Glutamatergic neuron (in vitro differentiated cells): ENCODE measurements at places on chromosomes 7 and 10.
A peak's percentile ranks its signal among the peaks of the same experiment; 100 is the strongest.

GRCh38 chr10:114575417-114576131, 82.5 kb downstream of the ABLIM1 start:
- no peak for DNase-seq

GRCh38 chr10:129658376-129659072, 191.5 kb downstream of the MGMT start:
- no peak for DNase-seq

GRCh38 chr10:62738916-62739315, 65.6 kb upstream of the ADO start:
- no peak for DNase-seq

DNA sequence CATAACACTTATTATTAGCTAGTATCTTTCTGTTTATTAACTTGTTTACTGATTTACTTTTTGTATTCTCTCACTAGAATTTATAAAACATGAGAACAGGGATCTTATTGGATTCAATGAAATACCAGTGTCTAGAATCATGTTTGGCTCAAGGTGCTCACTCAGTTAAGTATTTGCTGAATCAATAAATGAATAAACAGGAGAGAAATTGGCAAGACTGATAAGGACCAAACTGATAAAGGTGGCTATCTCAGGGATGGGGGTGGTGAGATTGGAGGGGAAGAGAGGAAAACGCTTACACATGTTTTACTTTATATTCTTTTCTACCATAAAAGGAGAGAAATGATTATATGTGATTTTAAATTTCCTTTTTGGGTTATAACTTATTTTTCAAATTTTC, 43.3 kb upstream of the CCDC6 start:
- no peak for DNase-seq

DNA sequence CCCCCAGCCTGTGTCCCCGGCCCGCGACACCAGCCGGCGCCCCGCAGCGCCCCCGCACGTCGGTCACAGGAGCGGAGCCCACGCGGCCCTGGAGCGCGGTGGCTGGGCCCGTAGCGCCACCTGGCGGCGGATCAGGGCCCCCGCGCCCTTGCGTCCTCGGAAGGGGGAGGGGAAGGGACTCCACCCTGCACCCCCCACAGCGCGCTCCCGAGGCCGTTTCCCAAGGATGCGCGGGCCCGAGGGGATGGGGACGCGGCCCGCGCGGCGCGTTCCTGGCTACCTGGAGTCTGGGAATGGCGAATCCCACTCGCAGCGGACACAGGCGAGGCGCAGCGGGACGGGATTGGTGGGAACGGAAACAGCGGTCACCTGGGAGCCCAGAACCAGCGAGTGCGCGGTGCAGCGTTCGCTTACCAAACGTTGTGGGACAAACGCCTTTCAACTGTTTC, 23.8 kb upstream of the MKI67 start:
- DNase-seq = peak; percentile 86

- no peak for DNase-seq
These were observed 162.6 kb downstream of the KLF6 start for GRCh38 chr10:3622427-3622826.

DNA sequence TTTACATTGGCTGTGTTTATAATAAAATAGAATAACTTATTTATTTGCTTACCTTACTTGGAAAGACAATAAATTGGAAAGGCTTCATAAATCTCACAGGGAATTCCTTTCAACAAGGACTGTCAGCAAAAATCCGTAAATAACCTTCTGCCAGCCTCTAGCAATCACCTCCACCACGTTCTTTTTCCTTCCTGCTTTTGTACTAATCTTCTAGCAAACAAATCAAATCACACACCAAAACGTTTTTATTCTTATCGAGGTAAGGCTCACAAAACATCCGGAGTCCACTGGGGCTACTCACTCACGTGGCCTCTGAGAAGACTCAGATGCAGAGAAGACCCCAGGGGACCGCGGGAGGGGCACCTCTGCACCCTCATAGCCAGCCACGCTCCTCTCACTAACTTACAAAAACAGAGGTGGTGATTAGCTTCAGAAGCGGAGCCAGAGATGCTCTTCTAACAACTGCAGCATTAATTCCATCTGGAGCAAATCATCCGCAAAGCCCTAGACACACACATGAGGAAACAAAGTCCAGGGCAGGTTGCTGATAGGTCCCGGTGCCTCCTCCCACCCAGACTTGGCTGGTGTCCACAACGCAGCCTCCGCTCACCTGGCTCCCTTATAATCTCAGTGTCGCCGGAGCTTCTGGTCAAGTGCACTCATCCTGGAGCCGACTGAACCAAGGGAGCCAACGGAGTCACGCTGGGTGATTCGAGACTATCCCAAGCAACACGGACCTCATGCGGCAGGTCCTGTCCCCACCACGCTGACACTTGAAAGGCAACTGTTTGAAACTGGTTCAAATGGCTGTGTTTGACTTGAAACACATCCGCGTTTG, 22.5 kb downstream of the CTBP2 start:
- DNase-seq = no peak

- DNase-seq = no peak
These were observed 66.3 kb downstream of the KMT2C start for GRCh38 chr7:152369518-152369917.

DNA sequence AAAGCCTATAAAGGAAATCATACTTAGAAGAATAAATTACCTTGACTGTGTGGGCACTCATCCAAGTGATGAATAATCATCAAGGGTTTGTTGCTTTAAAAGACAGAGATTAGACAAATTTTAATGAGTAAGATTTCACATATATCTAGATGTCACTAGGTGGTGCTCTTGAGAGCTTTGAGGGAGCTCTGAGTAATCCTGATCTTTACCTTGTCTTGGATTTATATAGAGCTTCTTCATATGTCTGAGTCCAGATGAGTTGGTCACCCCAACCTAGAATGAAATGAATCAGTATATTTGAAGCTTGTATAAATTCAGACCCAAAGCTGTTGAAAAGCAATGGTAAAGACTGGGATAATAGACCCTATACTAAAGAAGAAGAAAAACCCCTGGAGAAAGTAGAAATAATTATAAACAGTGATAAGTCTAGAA, 3.7 kb downstream of the AGR2 start:
- DNase-seq = no peak

- no peak for DNase-seq
These were observed 224.7 kb upstream of the SH2B2 start for GRCh38 chr7:102061981-102062390.

DNA sequence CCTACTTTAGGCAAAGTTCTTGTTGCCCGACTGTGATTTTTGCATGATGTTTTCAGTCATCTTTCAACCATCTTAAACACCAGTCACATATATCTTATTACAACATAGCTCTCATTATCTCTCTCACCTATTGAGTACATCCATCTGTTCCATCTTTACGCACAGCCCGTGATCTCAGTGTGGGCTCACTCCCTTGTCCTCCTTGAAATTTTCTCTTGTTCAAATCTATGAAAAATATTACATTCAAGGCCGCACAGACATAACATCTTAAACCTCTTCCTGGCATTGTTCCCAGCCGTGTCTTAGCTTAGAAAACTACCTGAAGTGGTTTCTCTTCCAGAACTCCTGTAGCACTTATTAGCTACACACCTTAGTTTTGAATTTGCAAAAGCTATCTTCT, 32.6 kb downstream of the NET1 start:
- DNase-seq = no peak

- no peak for DNase-seq
These were observed 12.1 kb downstream of the TMEM236 start for GRCh38 chr10:17764142-17764541.

DNA sequence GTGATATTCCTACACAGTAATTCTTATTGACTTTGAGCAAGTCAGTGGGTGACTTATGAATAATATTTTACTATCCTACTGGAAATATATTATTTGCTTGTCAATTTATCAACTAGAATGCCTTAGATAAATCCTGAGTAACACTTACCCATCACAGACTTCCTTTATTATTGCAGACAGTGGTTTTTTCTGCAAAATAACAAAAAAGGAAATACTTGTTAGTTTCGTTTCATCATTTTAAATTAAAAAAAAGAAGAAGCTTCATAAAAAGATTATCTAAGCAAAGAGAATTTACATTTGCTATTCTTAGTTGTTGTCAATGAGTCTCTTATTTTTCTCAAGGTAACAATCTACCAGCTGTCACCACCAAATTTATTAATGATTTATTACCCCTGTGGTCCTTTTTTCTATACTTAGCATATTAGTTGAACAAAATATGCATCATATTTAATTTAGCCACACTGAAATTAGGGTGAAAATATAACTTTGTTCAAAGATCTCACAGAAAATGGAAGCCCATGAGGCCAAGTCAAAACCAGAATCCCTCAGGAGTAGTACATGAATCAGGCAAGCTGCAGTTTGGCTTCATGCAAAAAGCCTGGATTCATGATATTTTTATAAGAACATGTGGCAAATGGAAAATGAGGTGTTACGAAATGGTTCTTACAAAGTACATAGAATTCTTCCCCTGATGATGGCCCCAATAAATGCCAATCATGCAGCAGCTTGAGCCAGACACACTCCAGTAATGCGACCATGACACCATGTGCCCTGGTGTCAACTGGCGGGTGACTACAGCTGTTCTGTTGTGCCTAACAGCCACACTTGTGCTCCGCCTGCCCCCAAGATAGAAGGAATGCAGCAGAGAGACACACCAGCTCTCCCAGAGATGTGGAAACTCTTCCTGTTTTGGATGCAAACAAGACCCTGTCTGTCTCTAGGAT, 132.6 kb downstream of the ELMO1 start:
- DNase-seq = no peak

GRCh38 chr7:36514289-36515243, 124.9 kb downstream of the ANLN start:
- DNase-seq = no peak

GRCh38 chr10:19283285-19283684, 234.7 kb downstream of the MALRD1 start:
- DNase-seq = no peak

DNA sequence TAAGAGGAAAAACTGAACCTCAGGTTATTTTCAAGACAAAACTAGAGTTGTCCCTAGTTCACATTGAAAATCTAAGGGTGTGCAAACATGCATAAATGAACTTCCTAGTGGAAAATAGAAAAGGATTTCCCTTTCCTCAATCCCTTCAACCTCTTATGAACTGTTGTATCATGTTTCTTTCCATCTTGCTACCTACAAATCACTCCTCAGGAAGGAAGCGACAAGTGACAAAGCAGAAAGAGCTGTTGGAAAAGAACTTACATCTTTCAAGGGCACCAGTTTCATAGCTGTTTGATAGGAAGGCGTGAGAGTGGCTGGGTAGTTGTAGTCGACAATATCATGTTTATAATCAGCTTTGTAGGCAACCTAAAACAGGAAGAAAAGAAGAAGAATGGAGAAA, 23.9 kb downstream of the NRAP start:
- DNase-seq = no peak

DNA sequence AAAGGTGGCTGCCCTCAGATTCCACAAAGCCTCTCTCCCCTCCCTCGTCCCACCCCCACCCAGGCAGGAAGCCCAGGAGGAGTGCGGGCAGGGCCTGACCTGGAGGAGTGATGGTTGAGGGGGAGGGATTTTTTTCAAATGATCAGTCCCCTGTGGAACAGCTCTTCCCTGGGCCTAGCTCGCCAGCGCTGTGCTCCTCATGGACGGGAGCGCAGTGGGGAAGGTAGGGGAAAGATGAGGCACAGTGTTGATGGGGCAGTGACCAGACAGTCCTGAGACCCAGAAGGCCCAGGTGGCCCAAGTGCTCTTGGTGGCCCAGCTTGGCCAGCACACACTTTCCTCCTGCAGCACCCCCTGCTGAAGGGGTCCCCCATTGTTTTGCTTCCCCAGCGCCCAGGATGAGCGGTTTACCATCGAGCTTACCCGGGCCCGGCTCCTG, 8.5 kb downstream of the SAP25 start:
- no peak for DNase-seq

DNA sequence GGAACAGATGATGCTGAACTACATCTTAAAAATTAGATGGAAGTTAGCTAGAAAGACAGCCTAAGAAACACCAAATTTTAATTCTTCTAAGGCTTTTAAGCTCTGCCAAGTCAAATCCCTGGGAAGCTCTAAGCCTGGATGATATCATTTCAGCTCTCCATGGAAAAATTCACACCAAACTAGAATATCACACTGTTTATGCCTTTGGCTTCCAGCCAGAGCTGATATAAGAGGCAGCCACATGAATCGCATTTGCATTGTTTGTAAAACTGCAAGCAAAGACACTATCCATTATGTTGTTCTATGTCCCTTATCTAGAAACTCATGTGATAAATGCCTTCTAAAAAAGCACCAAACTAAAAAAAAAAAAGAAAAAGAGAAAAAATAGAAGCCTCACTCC, 430.4 kb downstream of the GRID1 start:
- no peak for DNase-seq

- no peak for DNase-seq
These were observed 2.2 kb downstream of the GUSB start for GRCh38 chr7:65979583-65980477.

- no peak for DNase-seq
These were observed 20.2 kb upstream of the PDGFA start for GRCh38 chr7:539731-540411.

- no peak for DNase-seq
These were observed 82.2 kb downstream of the VOPP1 start for GRCh38 chr7:55490099-55490498.

DNA sequence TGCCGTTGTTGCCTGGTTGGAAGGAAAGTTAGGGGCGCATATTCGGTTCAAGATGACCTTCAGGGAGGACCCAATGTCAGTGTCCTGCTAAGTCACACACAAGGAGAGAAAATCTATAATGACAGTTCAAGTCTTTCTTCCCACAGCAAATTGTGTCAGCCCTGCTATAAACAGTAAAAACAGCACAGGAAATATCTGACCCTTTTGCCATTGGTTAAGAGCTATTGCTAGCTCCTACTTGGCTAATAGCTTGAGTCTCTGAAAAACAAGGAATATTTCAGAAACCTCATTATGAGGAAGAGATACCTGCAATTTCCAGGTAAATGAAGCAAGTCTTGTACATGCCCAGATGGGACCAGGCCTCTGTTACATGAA, 175.6 kb downstream of the SKIDA1 start:
- DNase-seq = no peak

DNA sequence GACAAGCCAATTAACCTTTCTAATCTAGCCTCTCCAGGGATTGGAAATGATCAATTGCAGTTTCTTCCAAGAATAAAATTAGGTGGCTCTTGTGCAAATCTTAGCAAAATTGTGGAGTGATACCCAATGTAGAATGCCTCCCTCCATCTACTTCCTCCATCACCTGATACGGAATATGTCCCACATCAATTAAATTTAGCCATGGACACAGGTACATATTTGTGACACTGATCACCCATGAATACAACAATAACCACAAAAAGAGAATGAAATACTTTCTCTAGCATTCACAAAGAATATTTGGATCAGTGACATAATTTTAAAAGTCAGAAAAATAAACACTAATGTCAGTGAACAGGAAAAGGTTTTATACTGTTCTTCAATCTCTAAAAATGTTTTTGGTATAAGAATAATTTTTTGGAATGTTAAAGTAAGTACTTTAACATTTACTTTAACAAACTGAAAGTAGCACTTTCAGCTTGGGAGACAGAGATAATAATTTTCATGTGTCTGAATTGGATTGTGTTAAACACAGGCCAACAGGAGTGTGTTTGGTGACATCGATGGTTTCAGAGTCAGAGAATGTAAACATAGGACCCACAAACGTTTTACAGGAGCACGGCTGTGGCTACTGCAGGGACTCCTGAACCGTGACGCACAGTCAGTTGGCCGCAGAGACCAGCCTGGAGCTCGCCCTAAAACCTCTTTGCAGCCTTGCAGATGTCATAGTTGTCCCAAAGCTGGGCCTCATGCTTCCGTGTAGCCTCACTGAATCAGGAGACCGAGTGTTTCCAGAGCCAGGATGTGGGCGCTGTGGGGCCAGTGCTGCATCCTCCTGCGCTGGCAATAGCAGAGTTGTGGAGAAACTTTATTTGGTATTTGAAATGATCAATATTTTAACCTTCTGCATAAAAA, 7.2 kb downstream of the RBM20 start:
- peak; percentile 44 for DNase-seq
